ENCODE measurements at places on chromosomes 2 and 18.
A peak's percentile ranks its signal among the peaks of the same experiment; 100 is the strongest.

DNA sequence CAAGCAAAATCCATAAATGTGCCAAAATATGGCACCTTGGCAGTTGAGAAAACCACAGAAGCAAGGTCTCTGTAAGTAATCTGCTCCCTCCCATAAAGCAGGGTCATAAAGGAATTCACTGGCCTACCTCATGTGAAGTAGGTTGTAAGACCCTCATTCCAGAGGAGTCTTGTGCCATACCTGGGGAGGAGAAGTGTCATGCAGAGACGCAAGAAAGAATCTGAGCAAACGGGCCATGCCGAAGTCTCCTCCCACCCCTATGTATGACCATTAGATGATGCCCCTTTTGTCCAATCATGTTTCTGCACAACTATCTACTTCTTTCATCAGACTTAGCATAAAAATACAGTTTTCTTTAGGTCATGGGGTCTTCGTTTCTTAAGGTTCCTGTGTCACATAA, 14.6 kb downstream of the NMUR1 start:
- DNase-seq, result no peak

DNA sequence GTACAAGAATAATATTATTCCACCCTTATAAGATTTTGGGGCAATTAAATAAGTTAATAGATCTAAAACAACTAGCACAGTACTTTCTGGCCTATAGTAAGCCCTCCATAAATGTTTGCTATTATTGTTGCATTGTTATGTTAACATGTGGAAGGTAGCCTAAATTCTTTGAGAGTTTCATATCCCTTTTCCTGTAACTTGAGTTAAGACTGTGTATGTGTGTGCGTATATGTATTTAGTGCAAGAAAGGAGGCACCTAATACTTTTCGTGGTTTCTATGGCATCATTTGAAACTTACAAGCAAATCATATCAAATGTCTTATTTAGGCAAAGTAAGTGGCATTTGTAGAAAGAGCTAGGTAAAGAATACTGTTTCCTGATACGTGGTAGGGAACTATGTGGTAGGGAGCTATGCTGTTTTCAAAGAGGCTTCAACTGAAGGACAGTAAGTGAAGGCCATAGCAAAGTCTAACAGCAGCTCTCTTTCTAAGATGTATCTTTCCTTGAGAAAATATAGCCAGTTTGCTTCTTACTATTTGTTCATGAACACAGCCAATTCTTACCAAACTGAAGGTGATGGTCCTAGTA, 36.8 kb upstream of the C2orf74 start:
- DNase-seq, result no peak

DNA sequence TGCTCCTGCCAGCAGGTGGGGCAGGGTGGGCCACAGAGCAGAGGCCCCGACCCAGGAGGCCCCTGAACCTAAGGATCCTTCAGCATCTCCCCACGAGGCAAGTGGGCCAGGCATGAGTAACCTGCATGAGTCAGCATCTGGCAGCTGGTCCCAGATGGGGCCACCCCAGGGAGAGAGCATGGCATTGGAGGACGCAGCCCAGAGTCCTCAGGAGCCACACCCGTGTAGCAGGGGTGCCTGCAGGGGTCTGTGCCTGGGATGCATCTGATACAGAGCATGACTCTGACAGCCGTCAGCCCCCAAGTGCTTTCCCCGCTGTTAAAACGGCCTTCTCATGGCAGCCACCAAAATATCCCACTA, 185.6 kb upstream of the SALL3 start:
- no peak for DNase-seq

GRCh38 chr2:67752969-67753368, 309.8 kb downstream of the C1D start:
- DNase-seq, result no peak

- DNase-seq, result no peak
Observed at GRCh38 chr18:48851599-48851960, 99.2 kb downstream of the SMAD7 start.

DNA sequence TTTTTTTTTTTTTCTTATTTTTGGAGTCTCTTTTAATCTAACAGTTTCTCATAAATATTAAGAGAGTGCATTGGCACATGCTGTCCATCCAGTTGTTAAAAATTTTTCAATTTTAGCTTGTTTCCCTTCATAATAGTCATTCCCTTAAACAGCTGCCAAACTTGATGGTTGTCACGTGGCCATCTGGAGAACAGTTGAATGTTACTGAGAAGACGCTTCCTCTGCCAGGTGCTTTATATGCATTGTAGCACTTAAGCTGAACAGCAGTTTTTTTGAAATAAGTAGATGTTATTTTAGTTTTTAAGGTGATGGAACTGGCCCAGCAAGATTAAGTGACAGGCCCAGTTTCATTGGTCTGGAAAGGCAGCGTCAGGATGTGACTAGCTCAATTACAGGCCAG, 3.3 kb downstream of the SMARCAL1 start:
- DNase-seq, result no peak

GRCh38 chr18:58635891-58636290, 7.0 kb upstream of the ALPK2 start:
- no peak for DNase-seq

DNA sequence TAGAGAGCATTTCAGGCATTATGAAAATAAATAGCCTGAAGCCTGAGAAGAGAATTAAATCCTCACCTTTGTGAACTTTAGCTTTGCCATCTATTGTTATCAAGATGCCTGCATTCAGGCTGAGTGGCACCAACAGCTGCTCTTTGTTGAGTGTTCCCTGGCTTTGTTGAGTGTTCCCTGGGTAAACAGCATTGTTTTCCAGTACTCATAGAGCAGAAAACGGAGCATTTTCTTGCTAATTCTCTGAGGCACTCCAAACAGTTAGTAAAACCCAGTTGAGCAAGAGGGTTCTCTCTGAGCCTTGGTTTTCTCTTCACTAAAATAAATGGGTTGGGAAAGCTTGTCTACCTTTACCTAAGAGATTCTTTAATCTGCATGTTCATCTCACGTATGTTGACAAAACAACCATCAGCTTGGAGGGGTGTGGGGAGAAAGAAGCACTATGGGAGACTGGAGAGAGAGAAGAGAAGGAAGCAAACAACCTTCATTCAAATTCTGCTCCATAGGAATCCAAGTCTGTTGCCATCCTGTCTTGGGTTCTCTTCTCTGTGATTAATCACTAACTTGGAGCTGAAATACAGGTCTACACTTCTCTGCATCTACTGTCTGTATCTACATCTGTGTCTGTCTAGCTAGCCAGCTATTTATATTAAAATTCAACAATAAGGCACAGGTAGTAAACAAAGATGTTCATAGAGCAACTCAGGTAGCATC, 567.0 kb upstream of the SOX11 start:
- no peak for DNase-seq

GRCh38 chr2:113126845-113127645, at the start of gene IL1RN:
TSS of gene IL1RN (plus strand) at chr2:113127598. CDS start at chr2:113127625, 27 bp downstream.
- DNase-seq, result peak; percentile 75

DNA sequence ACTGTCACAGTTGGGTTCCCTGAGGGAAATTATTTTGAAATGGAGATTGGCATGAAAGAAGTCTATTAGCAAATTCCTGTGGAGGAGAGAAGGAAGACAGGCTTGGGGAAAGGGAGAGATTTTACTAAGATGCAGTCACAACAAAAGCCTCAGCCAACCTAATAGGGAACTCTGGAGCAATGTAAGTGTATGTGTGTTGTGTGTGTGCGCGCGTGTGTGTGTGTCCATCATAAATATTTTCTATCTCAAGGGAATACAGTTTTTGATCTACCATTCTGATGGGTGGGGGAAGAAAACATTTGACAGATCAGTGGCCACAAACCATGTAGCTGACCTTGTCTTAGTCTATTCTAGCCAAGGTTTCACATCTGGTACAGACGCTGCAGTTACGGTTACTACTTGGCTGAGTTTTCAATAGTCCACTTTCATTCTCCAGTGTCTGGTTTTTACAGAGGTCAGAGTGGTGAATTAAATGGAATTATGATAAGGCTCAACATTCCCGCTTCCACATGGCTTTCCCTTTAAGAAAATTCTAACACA, 72.6 kb downstream of the MREG start:
- no peak for DNase-seq

DNA sequence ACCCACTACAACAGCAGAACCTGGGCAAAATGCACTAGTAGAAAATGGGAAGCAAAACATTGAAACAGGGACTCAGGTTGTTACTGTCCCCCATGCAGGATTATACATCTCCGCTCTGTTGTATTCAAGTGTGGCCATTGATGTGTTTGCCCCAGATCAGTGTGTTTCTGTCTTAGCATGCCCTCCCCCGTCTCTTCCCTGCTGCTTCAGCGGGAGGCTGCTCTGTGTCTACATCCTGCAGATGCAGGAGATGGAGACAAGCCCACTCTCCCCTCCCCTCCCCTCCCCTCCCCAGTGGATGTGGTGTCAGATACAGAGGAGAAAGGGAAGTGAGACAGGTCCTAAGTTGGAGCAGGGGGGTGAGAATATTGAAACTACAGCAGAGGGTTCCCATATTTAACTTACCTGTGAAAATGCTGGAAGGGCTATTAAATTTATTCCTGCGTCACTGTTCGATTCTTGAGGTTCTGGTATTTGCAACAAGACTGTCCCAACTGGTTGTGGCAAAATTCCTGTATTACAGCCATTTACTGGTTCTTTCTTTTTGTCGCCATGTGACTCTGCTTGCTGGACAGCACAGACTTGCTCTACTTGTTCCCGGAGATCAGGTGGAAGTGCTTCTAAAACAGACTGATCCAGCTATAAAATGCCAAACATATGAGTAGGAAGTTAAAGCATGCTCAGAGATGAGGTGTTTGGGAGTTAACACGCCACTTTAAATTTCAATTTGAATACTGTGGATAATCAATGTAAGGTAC, 67.0 kb downstream of the EIF5B start:
- no peak for DNase-seq

- no peak for DNase-seq
Observed at GRCh38 chr2:62854600-62855514, 149.3 kb downstream of the EHBP1 start.

GRCh38 chr2:115084446-115084845, 642.0 kb downstream of the DPP10 start:
- no peak for DNase-seq

Measured in SIG-M5 (cell line).